ENCODE measurements at places on chromosomes 2 and 18. TPM values are rescaled to one million over a fixed set of nuclear protein-coding genes. Genes with fewer than 3 reads are reported as not detected.

The SLC4A3 gene
- 1.4 TPM for total RNA-seq

The NETO1 gene
- total RNA-seq = 0.53 TPM

The KCNG2 gene
- not detected for total RNA-seq

The ZNF2 gene
- total RNA-seq = 3.3 TPM

The ACP1 gene
- 53.6 TPM for total RNA-seq

The CHRNA1 gene
- not detected for total RNA-seq

The REG1B gene
- not detected for total RNA-seq

The CHST9 gene
- total RNA-seq = 0.20 TPM

The FOXD4L1 gene
- not detected for total RNA-seq

The NDC80 gene
- 0.91 TPM for total RNA-seq

The CABYR gene
- total RNA-seq = not detected

The ZNF516 gene
- total RNA-seq = 41.6 TPM

The SCN7A gene
- 7.3 TPM for total RNA-seq

The PMAIP1 gene
- 34.3 TPM for total RNA-seq

The GALR1 gene
- not detected for total RNA-seq

The EMILIN1 gene
- total RNA-seq = 6.5 TPM

The POTEC gene
- total RNA-seq = not detected

The MLPH gene
- 21.3 TPM for total RNA-seq

The PLEKHH2 gene
- 13.8 TPM for total RNA-seq

The CLHC1 gene
- total RNA-seq = 13.1 TPM

The ABHD1 gene
- total RNA-seq = 0.94 TPM

The PROC gene
- not detected for total RNA-seq

The GDF7 gene
- total RNA-seq = 0.80 TPM

The DSC1 gene
- total RNA-seq = 737 TPM

The DNAH7 gene
- 0.08 TPM for total RNA-seq

The CXXC1 gene
- total RNA-seq = 74.9 TPM

The NAT8 gene
- total RNA-seq = not detected

The NT5C1B gene
- not detected for total RNA-seq

The ABCB11 gene
- 0.46 TPM for total RNA-seq

The TBR1 gene
- not detected for total RNA-seq

The COL6A3 gene
- 204 TPM for total RNA-seq

The OTOF gene
- not detected for total RNA-seq

The SLC8A1 gene
- 7.5 TPM for total RNA-seq

The CXCR2 gene
- 2.8 TPM for total RNA-seq

The CRYGD gene
- not detected for total RNA-seq

The GCC2 gene
- total RNA-seq = 19.6 TPM

The CEBPZOS gene
- total RNA-seq = 18.1 TPM

The FSIP2 gene
- total RNA-seq = 0.42 TPM

The DYSF gene
- total RNA-seq = 3.2 TPM

The ITGAV gene
- total RNA-seq = 69.8 TPM

The DUSP19 gene
- total RNA-seq = 1.8 TPM

The ANO7 gene
- total RNA-seq = 0.67 TPM

The KLHL30 gene
- 0.49 TPM for total RNA-seq

Data from lower leg skin (tissue), 4 donors.